ENCODE measurements at places on chromosomes 12 and 14.

GRCh38 chr14:24241829-24242443 lies 487 bp downstream of the TINF2 start:
- peak; percentile 87 for DNase-seq

DNA sequence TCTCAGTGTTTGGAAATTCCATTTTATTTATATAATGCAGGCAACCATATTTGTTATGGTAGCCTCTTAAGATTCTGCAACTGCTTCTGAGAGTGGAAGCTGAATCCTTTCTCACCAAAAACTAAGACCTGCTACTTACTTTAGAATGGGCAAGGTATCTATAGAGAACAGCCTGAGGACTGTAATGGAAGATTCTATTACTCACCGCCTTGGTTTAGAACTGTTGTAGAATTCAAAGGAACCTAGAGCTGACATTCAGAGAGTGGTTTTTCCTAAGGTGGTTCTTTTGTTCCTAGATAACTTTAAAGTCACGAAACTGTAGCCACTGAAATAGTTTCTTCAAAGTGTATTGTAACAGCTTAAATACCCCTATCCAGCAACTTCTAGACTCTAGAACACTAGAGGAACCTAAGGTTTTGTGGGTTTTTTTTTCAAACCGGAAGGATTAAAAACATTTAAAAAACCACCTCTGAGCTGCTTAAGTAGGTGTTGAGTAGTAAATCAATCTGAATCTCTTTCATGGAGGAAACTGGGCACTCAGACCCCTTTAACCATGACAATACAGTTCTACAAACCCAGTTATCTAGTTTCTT lies 4.2 kb downstream of the TDP1 start:
- DNase-seq, result no peak

GRCh38 chr14:104315169-104315568 lies 176.8 kb downstream of the KIF26A start:
- DNase-seq, result no peak

DNA sequence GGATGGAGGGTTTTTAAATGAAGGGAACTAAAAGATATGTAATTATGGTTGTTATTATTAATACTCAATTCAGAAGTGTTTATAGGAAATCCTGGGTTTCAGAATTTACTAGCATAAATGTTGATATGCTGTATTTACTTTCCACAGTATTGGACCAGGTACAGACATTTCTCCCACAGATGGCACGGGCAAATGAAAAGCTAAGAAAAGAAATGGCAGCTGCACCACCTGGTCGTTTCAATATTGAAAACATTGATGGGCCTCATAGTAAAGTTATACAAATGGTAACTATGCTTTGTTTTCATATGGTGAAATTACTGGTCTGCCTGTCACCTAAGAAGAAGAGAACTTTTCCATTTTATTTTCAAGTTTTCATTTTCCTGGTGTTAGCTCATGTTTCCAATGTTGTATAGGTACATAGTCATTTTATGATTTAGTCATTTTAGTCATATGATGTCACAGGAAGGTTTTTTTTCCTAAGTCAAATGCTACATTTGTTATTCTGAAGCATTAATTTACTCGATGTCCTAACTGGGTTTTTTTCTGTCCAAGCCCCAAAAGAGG lies 5.5 kb downstream of the NOPCHAP1 start:
- DNase-seq, result no peak

- DNase-seq, result no peak
Observed at GRCh38 chr14:97930166-97930565, 1133.0 kb downstream of the VRK1 start.

- no peak for DNase-seq
Observed at GRCh38 chr12:124517260-124518050, 50.0 kb downstream of the NCOR2 start.

GRCh38 chr14:45181806-45182205 lies 46.1 kb downstream of the FANCM start:
- DNase-seq, result no peak

GRCh38 chr12:54991161-54991990 lies 6.8 kb upstream of the TESPA1 start:
- no peak for DNase-seq

DNA sequence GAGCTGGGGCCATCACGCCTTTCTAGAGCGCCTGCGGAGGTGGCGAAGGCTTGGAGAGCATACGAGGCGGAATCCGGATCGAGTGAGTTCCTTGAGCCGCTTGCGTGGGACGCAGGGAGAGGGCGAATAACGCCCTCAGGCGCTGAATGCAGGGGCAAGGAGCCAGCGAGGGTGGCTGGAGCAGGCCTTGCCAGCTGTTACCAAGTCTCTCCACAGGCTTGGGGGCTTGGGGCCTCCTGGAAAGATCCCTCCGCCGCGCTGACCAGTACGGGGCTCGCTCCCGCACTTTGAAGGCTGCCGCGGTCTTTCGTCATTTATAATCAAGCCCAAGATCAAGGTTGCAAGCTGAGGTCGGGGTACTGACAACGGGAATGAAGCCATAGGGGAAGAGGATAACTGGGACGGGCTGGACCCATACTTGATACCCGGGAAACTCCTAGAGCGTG lies 1.2 kb downstream of the FLRT2 start:
- no peak for DNase-seq

DNA sequence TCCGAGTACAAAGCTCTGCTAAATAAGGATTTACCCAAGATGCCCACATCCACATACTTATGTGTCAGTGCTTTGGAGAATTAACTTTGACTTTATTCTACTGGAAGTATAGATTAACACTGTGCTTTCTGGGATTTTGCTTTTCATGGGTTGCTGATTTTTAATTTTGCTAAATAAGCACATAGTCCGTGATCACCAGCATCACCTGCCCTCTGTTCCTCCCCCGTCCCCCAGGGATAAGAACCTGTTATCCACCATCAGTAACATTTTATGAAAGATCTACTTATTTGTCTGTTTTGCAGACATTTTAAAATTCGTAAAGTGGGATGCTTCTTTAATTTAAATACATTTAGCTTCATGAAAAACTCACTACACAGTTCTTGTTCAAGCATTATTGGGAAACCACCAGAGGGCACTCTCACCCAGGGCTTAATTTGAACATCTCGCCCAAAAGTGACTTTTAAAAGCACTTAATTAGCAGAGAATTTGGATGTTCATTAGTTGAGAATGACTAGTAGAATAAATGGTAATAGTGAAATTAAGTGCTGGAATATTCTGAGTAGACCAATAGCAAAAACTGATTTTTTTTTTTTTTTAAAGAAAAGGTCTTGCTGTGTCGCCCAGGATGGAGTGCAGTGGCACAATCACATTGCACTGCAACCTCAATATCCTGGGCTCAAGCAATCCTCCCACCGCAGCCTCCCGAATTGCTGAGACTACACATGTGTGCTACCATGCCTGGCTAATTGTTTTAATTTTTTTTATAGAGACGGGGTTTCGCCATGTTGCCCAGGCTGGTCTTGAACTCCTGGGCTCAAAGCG lies 35.7 kb downstream of the MRPL42 start:
- DNase-seq, result peak; percentile 12

DNA sequence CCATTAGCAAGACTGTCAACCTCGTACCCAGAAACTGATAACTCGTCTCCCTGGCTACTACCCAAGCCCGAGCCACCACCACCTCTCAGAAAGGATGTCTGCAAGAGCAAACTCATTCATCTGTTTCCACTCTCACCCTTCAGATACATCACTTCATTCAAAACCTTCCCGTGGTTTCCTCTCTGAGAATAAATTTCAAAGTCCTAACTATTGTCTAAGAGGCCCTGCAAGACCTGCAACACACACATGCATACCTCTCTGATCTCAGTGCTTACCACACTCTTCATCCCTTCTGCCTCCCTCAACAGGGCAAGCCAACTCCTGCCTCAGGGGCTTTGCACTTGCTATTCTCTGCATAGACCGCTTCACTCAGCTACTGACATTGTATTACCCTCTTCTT lies 40.6 kb downstream of the PPP1R13B start:
- no peak for DNase-seq

GRCh38 chr12:75322464-75322863 lies 7.7 kb downstream of the CAPS2 start:
- no peak for DNase-seq

- DNase-seq, result no peak
Observed at GRCh38 chr12:132554845-132555630, 55.3 kb downstream of the LRCOL1 start.

- peak; percentile 30 for DNase-seq
Observed at GRCh38 chr14:23068789-23069412, 11.6 kb upstream of the CDH24 start.

DNA sequence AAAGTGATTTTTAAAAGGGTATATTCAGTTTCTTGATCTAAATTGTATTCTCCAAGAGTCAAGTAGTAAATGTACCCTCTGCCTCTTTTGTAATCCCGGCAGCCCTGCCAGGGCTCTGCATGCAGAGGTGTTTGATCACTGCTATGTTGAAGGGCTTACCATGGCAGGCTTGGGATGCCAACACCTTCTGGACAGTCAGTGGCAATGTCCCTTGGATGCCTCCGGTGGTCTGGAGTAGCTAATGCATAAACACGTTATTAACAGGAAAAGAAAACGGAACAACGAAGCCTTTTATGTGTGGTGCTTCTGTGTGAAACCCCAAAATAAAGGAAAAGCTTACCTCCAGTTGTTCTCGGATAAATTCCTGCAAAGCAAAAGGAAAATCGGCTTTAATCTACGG lies 19.9 kb downstream of the EIF2B2 start:
- DNase-seq, result no peak

GRCh38 chr12:113061061-113061694 lies 4.6 kb downstream of the DTX1 start:
- no peak for DNase-seq

DNA sequence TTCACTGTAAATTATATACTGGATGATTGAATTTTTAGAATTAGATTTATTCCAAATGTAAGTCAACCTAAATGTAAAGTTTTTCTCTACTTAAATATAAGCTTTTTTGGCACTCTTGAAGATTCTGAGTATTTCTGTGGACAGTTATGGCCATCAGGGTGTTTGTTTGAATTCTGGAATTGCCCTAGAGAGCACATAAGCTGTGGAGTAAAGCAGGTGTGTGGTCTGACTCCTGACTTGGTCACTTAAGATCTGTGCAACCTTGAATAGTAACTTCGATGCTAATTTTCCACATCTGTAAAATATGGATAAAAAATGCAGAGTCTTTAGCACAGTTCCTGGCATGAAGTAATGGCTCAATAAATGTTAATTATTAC lies 64.4 kb downstream of the FUT8 start:
- DNase-seq, result no peak

GRCh38 chr12:16272222-16272621 lies 5.3 kb downstream of the SLC15A5 start:
- DNase-seq, result no peak

GRCh38 chr12:94401326-94401725 lies 58.3 kb downstream of the CEP83 start:
- no peak for DNase-seq

GRCh38 chr14:47678993-47679392 lies 3.6 kb upstream of the MDGA2 start:
- DNase-seq, result no peak

DNA sequence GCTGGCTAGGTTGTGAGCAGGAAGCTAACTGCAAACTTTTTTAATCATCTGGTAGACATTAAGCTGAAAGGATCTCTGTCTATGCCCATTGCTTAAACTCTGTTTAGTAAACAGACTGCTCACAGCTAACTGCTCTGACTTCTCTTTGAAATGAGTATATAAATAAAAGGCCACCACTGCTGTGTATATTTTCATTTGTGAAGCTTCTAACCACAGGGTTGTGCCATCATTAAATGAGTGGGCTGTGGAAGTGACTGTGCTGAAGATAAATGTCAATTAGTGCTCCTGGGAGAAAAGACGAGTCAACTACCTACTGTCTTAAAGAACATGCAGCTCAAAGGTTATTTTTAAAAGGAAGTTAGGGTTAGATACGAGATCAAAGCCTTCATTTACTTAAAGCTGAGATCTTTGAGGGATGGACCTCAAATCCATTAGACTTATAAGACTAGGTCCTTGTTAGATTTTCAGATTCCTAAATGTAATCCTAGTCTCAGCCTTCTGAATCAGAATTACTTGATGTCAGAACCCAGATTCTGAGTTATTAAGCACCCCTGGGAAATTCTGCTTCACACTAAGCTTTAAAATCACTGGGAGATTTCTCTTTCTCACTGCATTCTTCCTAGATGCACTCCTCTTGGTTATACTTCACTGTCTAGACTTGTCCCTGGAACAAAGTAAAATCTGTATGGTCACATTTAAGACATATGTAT lies 213.1 kb upstream of the FLRT2 start:
- no peak for DNase-seq

DNA sequence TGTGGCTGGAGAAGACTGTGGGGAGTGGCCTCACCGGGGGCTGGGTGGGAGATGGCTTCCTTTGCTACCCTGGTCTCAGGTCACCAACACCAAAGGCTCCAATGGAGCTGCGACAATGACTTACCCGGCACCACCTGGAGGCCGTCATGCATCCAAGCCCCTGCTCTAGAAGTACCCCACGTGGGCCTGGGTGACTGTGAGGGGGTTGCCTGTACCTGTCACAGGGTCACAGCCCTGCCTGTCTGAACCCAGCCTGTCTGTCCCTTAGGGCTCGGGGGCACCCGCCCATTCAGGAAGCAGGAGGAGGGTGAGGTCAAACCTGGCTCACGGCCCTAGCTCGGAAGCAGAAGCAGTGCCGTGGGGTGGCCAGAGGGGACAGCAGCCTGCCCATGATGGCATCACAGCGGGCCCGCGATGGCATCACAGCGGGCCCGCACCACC lies 18.9 kb downstream of the ABCB9 start:
- no peak for DNase-seq

DNA sequence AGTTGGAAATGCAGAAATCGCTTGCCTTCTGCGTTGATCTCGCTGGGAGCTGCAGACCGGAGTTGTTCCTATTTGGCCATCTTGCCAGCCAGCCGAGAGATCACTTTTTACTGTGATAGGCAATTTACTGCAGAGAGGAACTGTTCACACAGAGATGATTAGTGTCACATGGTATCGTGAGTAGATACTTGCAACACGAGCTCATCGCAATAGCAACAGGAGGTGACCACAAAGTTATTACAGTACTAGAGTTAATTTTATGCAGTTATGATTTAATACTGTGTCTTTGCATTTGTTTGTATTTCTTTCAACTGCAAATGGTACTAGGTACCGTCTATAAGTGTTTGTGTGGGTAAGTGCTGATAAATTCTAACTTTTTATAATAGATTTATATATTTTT lies 27.8 kb downstream of the NOPCHAP1 start:
- no peak for DNase-seq

DNA sequence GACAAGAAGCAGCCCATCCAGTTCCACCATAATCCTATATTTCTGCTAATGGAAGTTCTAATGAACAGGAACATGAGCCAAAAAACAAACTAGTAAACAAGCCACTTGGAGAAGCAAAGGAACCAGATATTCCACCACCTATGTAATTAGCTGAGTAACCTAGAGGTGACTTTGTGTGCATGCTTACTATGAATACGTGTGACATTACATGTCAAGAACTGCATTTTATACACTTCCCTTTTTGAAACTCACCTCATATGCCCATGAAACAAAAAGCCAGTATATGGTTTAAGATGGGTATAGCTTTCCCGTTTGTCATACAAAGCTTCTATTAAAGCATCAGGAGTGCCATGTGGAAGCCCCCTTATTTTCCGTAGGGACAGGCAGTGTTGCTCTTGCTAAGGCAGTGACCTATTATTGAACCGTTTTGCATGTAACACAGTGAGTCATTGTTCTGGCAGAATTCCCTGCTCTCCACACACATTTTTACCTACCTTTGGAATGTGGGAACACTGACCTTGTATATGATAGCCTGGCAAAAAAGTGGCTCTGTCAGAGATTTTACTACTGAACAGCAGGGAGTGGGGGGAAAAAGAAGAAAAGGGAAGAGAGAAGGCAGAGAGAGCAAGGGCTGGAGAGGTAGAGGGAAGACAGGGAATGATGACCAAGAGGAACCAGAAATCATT lies 34.8 kb upstream of the FRMD6 start:
- DNase-seq, result no peak

- no peak for DNase-seq
Observed at GRCh38 chr12:56749359-56749758, 2.8 kb downstream of the PRIM1 start.

Measured in stimulated activated CD4-positive, alpha-beta T cell treated with anti-CD3 and anti-CD28 coated beads, Interleukin-15, amount 100 ng/mL, for 1 hour (primary cell).